Activated naive CD4-positive, alpha-beta T cell treated with anti-CD3 and anti-CD28 coated beads, Interleukin-2, amount 50 U/mL, for 72 hours (primary cell): ENCODE measurements at places on chromosomes 16 and 17. TPM values are rescaled to one million over a fixed set of nuclear protein-coding genes. Genes with fewer than 3 reads are reported as not detected.

DNA sequence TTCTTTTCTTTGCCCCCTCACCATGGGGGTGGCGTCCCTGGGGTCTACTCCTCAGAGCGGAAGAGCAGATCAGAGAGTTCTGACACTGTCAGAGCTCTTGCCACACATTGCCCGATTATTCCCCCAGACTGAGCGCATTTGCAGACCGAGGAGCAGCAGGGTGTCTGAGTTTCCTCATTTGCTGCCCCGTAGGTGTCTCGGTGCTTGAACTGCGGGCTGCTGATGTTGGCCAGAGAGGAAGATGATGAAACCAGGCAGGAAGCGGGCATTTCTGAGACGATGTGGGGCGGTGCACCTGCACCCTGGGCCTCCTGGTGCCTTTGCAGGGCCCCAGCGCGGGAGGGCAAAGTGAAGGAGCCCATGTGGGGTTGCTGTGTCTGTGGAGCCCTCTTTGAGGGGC is 55.2 kb downstream of the ARSG start:
- peak; percentile 75 for DNase-seq

GRCh38 chr17:60163108-60163784 is 13.5 kb downstream of the CA4 start:
- no peak for DNase-seq

The FAM20A gene
- not detected for total RNA-seq

The VMO1 gene
- total RNA-seq: 0.50 TPM

The RNF157 gene
- total RNA-seq: 35.1 TPM

- no peak for DNase-seq
These were observed 723 bp downstream of the TRIM37 start for GRCh38 chr17:59105852-59106462.
